ENCODE measurements at places on chromosomes 11 and 22. TPM values are rescaled to one million over a fixed set of nuclear protein-coding genes. Genes with fewer than 3 reads are reported as not detected.

Gene MS4A15
- not detected for total RNA-seq

Gene TBX10
- total RNA-seq = not detected

Gene DRD2
- not detected for total RNA-seq

Gene C11orf42
- not detected for total RNA-seq

Gene GLYAT
- not detected for total RNA-seq

Gene NELL1
- total RNA-seq = not detected

Gene BACE1
- 11.3 TPM for total RNA-seq

Data from A549 treated with dexamethasone at 1 μM for 4 hours (cell line).